Natural killer cell treated with Interleukin-12 subunit alpha and Interleukin-12 subunit beta and Interleukin-15 and Interleukin-18, amount 100 ng/mL, for 72 hours (primary cell): ENCODE measurements at places on chromosomes 6 and 20. TPM values are rescaled to one million over a fixed set of nuclear protein-coding genes. Genes with fewer than 3 reads are reported as not detected.
A peak's percentile ranks its signal among the peaks of the same experiment; 100 is the strongest.

Gene PGC
- not detected for total RNA-seq

Gene TBC1D20
- 46.4 TPM for total RNA-seq

Gene GSTA2
- total RNA-seq = not detected

Gene BPIFB3
- not detected for total RNA-seq

Gene ASIP
- total RNA-seq = not detected

Gene CTNNBL1
- total RNA-seq = 95.9 TPM

Gene TMEM200A
- 1.2 TPM for total RNA-seq

Gene STMND1
- total RNA-seq = not detected

Gene DEFB132
- not detected for total RNA-seq

Gene HAO1
- not detected for total RNA-seq

Gene ZBTB46
- 0.25 TPM for total RNA-seq

Gene NNAT
- 0.71 TPM for total RNA-seq

Gene DEFB124
- not detected for total RNA-seq

Gene HLA-DOB
- 3.3 TPM for total RNA-seq

Gene SLC29A1
- 25.1 TPM for total RNA-seq

GRCh38 chr6:30520522-30520921 lies 31.2 kb downstream of the HLA-E start:
- DNase-seq = no peak

- DNase-seq = no peak
Measured at GRCh38 chr6:34172961-34173775, 27.3 kb upstream of the GRM4 start.

DNA sequence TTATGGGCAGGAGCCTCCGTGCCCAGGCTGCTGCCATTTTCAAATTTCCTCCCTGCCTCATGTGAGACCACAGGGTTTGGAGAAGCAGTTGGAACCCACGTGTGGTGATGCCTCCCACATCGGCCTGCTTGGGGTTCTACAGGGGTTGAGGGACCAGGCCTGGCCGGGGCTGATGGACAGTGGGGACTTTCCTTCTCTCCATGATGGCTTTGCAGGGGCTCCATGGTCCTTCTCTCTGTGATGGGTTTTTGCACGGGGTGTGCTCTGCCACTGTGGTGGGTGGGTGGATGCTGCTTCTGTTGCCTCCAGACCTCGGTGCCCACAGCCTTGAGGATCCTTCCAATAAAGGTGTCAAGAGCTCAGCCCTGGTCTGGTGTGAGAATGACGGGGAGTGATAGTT lies 54.4 kb downstream of the ADNP start:
- DNase-seq = no peak

GRCh38 chr6:15255909-15256395 lies 10.1 kb downstream of the JARID2 start:
- DNase-seq = no peak

DNA sequence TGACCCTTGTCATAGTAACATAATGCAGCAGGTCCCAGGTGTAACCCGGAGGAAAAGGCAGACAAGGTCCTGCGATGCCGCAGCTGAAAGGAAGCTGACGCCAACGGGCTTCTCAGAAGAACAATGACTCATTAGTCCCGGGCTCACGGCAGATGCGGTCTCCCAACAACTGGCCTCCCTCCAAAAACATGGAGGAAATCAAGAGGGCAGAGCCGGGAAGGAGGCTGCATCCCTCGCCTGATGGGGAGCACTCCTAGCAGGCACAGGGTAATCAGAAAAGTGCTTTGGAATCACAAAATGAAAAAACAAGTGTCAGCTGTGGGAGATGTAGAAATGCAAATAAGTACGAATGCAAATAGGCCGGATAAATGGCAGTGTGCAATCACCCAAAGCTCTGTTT lies 165.2 kb upstream of the AGPAT4 start:
- no peak for DNase-seq

DNA sequence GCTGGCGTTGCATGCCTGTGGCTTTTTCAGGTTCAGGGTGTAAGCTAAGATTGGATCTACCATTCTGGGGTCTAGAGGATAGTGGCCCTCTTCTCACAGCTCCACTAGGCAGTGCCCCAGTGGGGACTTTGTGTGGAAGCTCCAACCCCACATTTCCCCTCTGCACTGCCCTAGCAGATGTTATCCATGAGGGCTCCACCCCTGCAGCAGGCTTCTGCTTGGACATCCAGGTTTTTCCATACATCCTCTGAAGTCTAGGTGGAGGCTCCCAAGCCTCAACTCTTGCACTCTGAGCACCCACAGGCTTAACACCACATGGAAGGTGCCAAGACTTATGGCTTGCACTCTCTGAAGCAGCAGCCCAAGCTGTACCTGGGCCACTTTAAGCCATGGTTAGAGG lies 76.6 kb upstream of the PRND start:
- DNase-seq = no peak

DNA sequence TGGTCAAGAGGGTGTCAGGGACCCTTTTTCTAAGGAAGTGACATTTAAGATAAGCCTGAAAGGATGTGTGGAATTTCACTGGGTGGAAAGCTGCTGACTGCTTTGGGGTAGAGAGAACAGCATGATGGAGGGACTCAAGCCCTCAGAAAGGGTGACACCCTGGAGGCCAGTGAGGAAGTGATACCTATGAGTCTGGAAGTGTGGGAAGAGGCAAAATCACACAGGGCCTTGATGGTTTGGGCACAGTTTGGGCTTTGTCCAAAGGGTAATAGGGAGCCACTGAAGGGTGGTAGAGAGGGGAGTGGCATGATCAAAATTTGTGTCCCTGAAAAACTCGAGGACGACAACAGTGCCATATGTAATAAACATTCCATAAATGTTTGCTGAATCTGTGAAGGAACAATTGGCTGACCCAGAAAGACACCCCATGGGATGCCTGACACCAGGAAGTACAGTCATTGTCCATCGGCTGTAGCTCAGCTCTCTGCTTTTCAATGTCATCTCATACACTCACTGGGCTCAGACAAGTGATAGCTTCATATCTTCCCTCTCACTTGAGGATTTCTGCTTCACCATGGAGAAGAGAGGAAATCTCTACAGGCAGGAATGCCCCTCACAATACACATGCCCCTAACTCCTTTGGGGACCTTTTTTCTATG lies 21.3 kb downstream of the CASS4 start:
- DNase-seq = no peak

- no peak for DNase-seq
Measured at GRCh38 chr6:159464816-159465215, 228.2 kb downstream of the SOD2 start.

DNA sequence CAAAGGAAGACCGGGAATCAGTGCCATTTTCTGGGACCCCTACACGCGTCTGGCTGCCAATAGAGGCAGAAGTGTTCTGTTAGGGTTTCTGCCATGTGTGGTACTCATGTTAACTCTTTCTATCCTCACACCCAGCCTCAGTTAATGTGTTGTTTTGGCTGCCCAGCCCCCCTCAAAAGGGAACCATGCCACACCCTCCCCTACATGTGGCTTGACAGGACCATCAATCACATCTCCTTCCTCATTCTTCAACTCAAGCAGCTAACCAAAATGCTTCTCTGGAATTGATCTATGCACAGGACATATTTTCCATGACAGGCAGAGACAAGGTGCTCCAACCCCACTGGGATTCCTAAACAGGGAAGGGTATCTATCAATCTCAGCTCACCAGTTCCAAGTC lies 22.0 kb downstream of the AHCY start:
- DNase-seq = no peak

GRCh38 chr6:12032783-12033573 lies 20.9 kb downstream of the HIVEP1 start:
- no peak for DNase-seq

DNA sequence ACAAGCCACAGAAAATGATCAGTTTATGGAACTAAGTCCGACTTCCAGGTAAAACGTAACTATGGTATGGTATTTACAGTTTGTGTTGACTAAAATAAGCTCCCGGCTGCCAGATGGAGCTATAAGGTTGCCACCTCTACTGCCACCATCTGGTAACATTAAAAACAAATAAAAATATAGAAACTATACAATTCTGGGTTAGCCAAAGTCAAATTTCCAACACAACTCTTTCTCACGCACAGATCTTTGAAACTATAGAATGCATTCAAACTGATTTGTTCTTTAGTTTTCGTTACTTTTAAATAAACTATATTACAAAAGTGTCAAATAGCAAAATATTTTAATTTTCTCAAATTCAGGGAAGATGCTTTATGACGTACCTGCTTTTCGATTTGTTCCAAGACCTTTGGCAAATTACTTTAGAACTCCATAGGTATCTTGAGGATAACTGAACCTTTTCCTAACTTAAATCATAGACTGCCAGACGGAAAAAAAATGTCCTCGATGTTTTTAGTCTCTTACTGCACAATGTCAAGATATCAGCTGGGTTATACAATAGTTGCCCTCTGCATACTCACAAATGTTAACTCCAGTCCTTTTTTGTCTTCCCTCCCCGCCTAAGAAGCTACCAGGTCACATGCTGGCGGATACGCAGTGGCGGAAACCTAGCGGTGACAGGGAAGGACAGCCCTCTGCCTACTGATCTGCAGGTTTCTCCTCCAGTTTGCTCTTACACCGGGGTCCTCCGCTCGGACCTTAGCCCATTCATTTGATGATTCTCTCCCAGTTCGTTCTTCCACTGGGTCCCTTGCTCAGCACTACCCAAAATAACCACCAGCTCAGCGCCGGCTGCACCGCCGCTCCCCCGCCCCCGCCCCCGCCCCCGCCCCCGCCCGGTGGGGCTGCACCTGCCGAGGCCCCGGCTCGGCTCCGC lies 888 bp downstream of the SLC17A5 start:
- peak; percentile 75 for DNase-seq

DNA sequence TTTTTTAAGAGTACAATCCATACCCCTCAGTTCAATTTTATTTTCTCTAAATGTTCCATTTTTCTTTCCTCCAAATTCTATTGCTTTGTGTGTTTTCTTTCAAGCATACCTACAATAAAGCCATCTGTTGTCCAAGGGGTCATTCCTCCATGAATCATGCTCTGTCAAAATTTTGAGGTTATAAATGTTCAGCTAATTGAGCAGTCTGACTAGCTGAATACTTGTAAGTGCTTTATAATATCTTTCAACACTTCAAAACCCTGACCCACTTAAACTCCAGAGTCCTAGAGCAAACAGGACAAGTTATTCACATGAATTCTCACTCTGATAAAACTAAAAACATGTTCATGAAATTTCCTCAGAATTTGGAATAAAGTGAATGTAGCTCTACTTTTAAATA lies 33.4 kb upstream of the EYA4 start:
- no peak for DNase-seq

GRCh38 chr6:156776470-156776839 lies 723 bp upstream of the ARID1B start:
- DNase-seq = no peak

DNA sequence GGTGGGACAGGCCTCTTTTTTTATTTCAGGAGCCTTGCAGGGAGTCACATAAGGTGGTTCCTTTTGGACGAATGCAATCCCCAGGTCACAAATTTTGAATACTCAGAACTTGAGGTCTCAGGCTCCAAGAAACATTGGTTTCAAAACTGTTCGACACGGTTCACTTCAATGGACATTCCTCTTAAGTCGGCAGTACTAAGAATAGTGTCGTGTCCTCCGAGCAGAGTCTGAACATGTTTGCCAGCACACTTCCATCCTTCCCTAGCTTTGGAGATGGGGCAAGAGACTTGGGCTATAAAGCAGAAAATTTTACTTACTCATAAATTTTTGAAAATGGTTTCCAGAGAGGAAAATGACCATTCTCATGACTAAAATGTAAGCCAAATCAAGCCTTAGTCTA lies 265.4 kb downstream of the THBS2 start:
- DNase-seq = no peak

- DNase-seq = no peak
Measured at GRCh38 chr6:152160346-152160745, 352.9 kb downstream of the ESR1 start.

GRCh38 chr20:32344835-32345506 lies 13.2 kb upstream of the ASXL1 start:
- no peak for DNase-seq

DNA sequence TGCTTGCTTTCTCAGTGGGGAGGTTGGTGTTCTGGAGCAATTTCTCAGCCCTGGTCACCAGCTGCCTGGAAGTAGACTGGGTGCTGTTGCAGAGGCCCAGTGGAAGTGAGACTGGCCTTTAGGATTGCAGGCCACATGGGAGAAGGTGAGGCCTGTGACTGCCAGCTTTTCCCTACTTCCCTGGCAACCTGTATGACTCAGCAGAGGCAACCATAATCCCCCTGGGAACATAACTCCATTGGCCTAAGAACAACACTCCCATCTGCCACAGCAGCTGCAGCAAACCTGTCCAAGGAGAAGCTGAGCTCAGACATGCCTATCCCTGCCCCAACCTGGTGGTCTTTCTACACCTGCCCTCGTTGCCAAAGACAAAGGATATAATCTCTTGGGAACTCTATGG lies 473.5 kb upstream of the SPTLC3 start:
- no peak for DNase-seq

GRCh38 chr6:106829451-106829850 lies 145.1 kb downstream of the CD24 start:
- no peak for DNase-seq

GRCh38 chr6:2876210-2877056 lies 26.7 kb downstream of the SERPINB9 start:
- DNase-seq = no peak

- DNase-seq = no peak
Measured at GRCh38 chr6:73299151-73299971, 36.4 kb upstream of the KHDC1 start.
